ENCODE measurements at places on chromosomes 1 and 21.
A peak's percentile ranks its signal among the peaks of the same experiment; 100 is the strongest.

DNA sequence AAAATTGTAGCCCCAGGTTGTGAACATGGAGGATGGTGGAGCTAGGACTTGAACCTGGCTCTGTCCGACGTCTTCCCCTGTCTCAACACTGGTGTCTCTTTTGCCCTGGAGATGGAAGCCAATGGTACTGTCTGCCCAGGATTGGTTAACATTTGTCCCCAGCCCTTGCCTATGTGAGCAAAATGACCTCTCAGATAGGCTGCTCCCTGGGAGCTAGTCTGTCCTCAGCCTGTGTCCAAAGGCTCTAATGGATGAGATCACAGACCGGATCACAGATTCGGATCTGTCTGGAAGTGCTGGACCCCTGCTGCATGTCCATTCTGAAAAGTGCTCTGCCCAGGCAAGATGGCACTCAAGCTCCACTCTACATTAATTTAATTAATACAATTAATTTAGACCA lies 394.4 kb upstream of the VAMP3 start:
- no peak for DNase-seq

GRCh38 chr1:10210841-10211804 lies 753 bp downstream of the KIF1B start:
- peak; percentile 83 for DNase-seq

GRCh38 chr1:116127123-116127847 lies 16.1 kb downstream of the MAB21L3 start:
- no peak for DNase-seq

GRCh38 chr1:107871259-107871658 lies 93.7 kb downstream of the VAV3 start:
- DNase-seq, result no peak
